ENCODE measurements at places on chromosomes 5 and 9.

DNA sequence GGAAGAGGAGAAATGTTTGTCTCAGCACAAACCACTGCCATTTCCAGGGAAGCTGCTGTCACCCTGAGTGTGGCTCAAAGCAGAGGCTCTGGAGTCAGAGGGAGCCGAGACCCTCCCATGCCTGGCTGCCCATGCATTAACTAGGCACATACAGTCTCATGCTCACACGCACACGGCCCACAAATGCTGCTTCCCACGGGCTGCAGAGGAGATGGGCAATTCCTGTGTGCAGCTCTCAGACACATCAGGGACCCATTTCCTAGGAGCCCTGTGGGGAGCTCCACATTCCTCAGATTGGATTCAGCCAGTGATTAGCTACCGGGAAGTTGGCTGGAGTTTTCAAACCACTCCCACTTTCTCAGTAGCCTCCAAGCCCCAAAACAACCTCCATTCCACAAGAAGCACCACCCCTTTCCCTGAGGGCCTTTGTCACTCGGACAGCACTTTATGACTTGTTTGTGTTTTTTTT, 9.1 kb upstream of the PTGES start:
- DNase-seq: no peak

GRCh38 chr5:150515446-150515845, 7.5 kb downstream of the NDST1 start:
- no peak for DNase-seq

- no peak for DNase-seq
Measured at GRCh38 chr9:14316602-14317300, 2.8 kb upstream of the NFIB start.

DNA sequence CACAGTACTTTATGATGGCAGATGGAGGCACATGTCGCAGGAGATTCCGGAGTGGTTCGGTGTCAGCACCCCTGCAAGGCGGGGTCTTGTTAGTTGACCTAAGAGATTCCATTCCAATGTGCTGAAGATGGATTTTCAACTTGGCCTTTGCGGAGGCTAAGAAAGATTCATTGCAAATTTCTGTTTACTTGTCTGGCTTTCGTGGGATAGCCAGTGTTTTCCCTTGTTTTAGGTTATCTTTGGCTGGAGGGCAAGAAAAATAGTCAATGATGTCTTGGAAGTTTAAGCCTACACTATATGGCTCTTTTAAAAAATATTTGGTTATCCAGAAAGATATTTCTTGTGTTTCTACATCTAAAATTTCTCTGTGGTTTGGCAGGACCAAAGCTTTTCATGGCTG, 123.6 kb upstream of the PTCH1 start:
- DNase-seq: no peak
